ENCODE measurements at places on chromosomes 1 and 21. TPM values are rescaled to one million over a fixed set of nuclear protein-coding genes. Genes with fewer than 3 reads are reported as not detected.
A peak's percentile ranks its signal among the peaks of the same experiment; 100 is the strongest.

DNA sequence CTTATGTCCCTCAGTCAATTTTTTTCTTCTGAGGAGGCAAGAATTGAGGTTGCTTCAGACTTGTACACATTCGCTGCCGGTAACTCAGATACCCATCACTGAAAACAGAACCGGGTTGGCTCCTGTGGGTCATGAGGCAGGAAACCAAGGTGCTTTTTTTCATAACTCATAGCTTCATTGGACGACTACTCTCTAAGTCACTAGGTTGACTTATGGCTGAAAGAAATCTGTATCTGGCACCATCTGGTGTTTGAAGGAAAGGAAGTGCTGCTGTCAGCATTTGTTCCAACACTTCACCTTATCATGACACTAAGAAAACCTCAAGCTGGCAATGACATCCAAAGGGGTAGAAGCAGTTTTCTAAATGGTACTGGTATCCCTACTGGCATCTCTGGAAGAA is 82.3 kb downstream of the TBX19 start:
- no peak for DNase-seq

GRCh38 chr1:182569939-182570610 is 19.0 kb downstream of the RNASEL start:
- no peak for DNase-seq

DNA sequence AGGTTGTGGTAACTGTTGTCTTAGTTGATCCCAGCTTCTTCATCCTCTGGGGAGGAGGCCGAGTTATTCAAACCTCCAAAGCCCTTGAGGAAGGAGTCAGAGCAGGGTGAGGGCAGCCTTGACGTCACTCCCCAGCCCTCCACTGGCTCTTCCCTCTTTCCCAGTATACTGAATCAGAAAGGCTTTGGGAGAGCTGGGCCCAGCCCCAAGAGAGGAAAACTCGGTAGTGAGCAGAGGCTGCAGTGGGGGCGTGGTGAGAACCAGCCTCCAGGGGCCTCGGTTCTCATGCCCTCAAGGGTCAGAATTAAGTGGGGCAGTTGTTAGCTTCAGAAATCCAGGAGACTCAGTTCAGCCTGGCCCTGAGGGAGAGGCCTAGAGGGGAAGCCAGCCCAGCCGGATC is 1.8 kb upstream of the GJA4 start:
- no peak for DNase-seq

DNA sequence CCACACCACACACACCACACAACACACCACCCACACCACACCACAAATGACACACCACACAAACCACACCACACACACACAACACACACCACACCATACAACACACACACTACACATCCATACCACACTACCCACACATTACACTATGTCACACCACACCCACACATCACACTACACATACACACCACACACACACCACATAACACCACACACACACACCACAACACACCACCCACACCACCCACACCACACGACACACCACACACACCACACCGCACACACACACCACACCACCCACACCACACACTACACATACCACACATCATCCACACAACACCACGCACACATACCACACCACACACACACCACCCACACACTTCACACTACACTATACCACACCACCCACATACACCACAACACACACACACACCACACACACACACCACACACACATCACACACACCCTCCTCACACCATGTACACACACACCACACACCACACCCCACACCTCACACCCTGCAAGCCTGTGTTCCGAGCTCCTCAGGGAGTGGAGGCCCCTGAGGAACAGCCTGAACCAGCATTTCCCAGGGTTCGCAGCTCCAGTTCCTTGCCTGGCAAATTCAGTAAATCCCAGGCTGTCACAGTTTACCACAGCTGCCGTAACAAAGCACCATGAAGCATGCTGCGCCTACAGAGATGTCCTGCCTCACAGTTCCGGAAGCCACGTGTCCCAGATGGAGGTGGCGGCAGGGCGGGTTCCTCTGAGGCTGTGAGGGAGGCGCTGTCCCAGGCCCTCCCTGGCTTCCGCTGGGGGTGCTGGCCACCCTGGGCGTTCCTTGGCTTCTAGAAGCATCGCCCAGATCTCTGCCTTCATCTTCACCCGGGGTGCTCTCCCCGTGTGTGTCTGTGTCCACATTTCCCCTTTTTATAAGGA is 69.8 kb upstream of the ATP5PO start:
- no peak for DNase-seq

DNA sequence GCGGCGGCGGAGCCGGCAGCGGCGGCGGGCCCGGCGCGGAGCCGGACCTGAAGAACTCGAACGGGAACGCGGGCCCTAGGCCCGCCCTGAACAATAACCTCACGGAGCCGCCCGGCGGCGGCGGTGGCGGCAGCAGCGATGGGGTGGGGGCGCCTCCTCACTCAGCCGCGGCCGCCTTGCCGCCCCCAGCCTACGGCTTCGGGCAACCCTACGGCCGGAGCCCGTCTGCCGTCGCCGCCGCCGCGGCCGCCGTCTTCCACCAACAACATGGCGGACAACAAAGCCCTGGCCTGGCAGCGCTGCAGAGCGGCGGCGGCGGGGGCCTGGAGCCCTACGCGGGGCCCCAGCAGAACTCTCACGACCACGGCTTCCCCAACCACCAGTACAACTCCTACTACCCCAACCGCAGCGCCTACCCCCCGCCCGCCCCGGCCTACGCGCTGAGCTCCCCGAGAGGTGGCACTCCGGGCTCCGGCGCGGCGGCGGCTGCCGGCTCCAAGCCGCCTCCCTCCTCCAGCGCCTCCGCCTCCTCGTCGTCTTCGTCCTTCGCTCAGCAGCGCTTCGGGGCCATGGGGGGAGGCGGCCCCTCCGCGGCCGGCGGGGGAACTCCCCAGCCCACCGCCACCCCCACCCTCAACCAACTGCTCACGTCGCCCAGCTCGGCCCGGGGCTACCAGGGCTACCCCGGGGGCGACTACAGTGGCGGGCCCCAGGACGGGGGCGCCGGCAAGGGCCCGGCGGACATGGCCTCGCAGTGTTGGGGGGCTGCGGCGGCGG is 1.0 kb downstream of the ARID1A start:
- peak; percentile 74 for DNase-seq

DNA sequence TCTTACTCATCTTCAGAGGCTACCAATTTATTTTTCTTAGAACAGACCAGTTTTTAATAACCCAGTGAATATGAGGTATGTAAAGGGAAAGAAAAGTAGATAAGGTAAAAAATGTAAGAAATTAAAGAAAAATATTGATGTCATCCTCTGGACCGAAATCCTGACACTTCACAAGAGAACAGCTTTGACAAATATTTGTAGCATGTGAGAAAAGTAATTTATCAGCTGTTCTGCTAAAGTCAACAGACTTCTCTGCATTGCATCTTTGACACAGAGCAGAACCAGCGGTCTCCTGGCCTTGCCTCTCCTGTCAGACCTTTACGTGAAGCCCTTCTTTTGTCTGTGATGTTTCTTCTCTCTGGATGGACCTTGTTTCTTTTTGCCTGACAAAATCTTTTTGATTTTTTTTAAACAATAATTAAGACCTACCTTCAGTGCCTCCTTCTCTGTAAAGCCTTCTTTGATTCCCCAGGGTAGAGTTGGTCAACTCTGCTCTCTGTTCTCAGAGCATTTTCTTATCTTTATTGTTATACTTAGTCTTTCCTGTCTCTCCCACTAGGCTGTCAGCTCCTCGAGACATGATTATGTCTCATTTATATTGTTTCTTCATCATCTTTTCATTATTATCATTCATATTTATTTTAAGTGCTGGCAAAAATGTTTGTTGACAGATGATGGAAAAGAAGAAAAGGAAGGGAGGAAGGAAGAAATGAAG is 35.4 kb downstream of the RGS4 start:
- DNase-seq = no peak

GRCh38 chr1:181190364-181191035 is 102.0 kb downstream of the IER5 start:
- DNase-seq = peak; percentile 50

GRCh38 chr1:4032571-4032970 is 132.5 kb upstream of the C1orf174 start:
- DNase-seq = no peak

- DNase-seq = no peak
These were observed 11.5 kb upstream of the TMEM51 start for GRCh38 chr1:15141935-15142539.

GRCh38 chr1:59137968-59138367 is 158.9 kb upstream of the FGGY start:
- no peak for DNase-seq

- DNase-seq = no peak
These were observed 21.3 kb downstream of the MIIP start for GRCh38 chr1:12040457-12041051.

The FAM72D gene
- 22.8 TPM for total RNA-seq

The OR2AK2 gene
- not detected for total RNA-seq

The ADAM30 gene
- total RNA-seq = not detected

The KCNA2 gene
- total RNA-seq = 0.03 TPM

The CYP4A22 gene
- total RNA-seq = not detected

The MATN1 gene
- total RNA-seq = 0.76 TPM

The RGS8 gene
- 14.2 TPM for total RNA-seq

The FTCD gene
- not detected for total RNA-seq
